ENCODE measurements at places on chromosomes 3 and 15.

- DNase-seq, result no peak
Measured at GRCh38 chr3:36677331-36678007, 86.9 kb downstream of the DCLK3 start.

GRCh38 chr3:187049462-187050101 is 89.7 kb downstream of the RPL39L start:
- DNase-seq, result no peak

- DNase-seq, result peak; percentile 20
Measured at GRCh38 chr3:109803274-109803673, 465.9 kb upstream of the DPPA4 start.

DNA sequence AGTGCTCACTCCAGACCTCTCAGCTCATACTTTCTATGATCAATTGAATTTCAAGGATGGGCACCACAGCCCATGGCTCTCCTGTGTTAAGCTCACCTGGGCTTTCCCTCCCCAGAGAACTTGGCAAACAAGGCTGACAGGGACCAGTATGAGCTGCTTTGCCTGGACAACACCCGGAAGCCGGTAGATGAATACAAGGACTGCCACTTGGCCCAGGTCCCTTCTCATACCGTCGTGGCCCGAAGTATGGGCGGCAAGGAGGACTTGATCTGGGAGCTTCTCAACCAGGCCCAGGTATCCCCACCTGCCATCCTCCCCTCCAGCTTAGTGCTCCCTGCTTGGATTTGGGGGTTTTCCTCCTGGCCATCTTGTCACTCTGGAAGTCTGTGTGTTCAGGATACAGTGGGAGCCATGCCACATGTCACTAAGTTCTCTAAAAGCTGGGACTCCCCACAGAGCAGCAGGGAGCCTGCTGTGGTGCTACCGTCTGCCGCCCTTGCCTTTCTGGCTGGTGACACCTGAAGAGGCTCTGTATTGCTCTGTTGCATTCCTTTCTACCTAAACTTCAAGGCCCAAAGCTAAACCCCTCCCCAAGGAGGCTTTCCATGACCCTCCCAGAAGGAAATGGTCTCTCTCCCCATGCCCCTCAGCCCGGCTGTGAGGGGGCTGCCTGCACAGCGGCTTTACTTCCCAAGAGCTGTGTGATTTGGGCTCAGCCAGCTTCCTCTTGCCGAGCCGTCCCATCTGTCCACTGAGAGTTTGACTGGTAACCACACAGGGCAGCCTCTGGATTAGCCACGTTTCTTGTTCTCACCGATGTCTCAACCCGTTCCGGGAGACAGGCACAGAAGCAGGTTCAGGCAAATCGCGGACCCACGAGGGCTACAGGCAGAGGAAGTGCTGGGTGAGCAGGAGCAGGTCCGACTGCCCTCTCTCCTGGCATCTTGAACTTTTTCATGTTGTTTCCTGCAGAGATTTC is 10.8 kb downstream of the TF start:
- no peak for DNase-seq

GRCh38 chr3:73072634-73073033 is 11.2 kb downstream of the EBLN2 start:
- DNase-seq, result no peak

DNA sequence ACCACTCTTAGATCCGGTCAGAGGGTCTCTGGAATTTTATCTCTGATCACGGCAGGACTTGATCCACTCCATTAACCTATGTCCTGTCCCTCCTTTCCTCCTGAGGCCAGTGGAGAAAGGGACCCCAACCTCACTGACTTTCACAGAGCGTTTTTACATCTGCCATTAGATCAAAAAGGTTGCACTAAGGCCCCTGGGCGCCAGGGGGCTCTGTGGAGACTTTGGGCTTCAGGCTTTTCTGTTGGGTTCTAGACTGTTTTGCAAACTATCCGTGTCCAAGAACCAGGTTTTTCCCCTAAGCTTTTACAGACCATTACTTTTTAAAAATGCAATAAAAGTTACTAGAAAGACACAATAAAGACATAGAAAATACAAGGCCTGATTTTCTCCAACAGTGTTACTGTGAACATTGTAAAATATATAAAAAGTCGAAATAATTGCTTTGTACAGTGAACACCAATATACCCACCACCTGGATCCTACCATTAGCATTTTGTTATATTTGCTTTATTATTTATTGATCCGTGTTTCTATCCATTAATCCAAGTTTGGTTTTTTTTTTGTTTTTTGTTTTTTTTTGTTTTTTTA is 159.7 kb downstream of the POLR2M start:
- DNase-seq, result peak; percentile 67

GRCh38 chr3:193771653-193772421 is 178.8 kb downstream of the OPA1 start:
- no peak for DNase-seq

DNA sequence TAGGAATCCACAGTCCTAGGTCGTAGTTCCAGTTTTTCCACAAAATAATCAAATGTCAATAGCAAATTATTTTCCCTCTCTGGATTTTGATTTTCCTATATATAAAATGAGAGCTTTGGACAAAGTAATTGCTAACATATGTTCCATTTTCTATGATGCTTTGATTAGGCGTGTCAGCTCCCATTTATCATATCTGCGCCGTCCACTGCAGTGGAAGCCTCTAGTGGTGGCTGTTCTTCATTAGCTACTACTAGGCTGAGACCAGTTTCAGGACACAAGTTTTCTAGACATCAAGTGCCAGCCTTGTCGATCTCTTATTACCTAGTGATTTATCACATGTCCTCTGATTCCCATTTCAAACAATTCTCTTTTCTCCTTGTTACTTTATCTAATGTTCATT is 271.5 kb downstream of the TUSC7 start:
- DNase-seq, result no peak

GRCh38 chr3:25749031-25749581 is 34.1 kb downstream of the NGLY1 start:
- no peak for DNase-seq

DNA sequence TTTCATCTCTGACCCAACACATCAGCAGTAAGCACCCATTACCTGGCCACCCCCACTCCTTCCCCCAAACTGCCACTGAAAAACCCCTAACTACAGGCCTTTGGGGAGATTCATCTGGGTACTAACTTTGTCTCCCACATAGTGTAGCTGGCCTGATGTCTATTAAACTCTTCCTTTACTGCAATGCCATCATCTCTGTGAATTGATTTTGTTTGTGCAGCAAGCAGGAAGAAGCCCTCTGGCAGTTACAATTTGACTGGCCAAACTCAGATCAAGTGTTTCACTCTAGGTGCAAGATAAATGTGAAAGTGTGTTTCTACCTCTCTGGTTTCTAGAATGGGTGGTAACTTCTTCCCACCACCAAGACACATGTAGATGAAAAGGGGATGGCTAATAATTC is 26.7 kb upstream of the OR5K4 start:
- no peak for DNase-seq

DNA sequence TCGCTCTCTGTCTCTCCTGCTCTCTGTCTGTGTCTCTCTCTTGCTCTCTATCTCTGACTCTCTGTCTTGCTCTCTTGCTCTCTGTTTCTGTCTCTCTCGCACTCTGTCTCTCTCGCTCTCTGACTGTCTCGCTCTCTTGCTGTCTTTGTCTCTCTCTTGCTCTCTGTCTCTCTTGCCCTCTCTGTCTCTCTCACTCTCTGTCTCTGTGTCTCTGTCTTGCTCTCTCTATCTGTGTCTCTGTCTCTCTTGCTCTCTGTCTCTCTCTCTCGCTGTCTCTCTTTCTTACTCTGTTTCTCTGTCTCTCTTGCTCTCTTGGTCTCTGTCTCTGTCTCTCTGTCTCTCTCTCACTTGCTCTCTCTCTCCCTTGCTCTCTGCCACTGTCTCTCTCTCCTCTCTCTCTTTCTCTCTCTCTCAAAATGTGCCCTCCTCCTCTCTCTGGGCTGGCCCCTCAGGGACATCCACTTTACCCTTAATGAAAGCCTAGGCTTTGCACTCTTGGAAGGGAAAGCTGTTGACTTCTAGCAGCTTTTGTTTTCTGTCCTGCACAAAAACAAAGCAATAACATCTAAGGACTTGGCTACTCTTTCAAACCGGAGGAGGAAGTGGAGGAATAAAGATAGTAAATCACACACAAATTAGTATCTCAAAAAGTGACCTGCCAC is 73.9 kb upstream of the NR2E3 start:
- no peak for DNase-seq

GRCh38 chr3:12782172-12782815 is 14.2 kb upstream of the CAND2 start:
- peak; percentile 47 for DNase-seq

- DNase-seq, result no peak
Measured at GRCh38 chr3:139480585-139480984, 4.3 kb upstream of the RBP2 start.

DNA sequence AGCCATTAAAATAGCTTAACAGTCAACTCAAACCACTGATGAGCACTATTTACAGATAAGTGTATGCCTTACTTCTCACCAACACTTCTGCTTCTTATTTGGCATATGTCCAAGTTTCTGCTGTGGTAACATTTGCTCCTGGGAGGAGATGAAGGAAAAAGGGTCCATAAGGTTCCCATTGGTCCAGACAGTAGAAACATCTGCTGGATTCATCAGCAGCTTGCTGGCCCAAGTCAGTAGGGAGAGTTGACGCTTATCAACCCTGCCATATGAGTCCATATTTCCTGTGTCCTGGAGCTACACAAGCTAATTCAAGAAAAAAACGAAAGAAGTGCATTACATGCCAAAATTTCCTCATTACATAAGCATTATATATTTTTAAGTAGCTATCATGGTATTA is 824.5 kb downstream of the CADM2 start:
- DNase-seq, result no peak

DNA sequence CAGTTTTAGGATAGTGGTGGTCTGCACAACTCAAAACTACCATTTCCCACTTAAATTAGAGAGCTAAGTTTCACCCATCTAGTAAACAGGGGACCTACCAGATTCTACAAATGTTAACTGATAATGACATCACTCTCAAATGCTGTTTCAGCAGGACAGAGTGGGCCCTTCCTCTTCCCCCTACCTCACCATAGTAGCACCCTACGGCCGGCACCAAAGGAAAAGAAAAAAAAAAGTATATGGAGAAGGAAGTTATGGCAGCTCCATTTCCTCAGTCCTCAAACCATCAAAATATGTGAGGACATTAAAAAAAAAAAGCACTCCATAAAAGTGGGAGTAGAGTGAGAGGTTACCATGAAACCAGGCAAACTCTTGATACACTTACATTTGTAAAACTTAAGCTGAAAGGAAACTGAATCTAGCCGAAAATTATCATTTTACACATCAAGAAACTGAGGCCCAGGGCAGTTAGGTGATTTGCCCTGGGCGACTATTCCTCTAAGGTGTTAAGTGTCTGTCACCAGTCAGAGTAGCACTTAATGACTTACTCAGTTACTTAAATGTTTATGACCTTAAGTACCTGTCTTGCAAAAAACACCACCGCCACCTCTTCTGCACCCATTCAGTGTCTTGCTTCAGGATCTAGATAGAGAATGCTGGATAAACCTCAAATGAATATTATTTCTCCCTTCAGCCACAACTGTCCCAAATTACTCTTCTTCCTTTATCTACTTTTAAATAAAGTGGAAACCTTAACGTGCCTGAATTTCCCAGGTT is 2.7 kb downstream of the MSL2 start:
- DNase-seq, result no peak

GRCh38 chr15:59406446-59406845 is 31.5 kb upstream of the FAM81A start:
- no peak for DNase-seq

GRCh38 chr3:16026753-16027152 is 147.7 kb upstream of the GALNT15 start:
- DNase-seq, result no peak

GRCh38 chr3:39533226-39533625 is 65.7 kb downstream of the MOBP start:
- no peak for DNase-seq

- DNase-seq, result no peak
Measured at GRCh38 chr3:40313975-40314860, 4.7 kb downstream of the EIF1B start.

- DNase-seq, result no peak
Measured at GRCh38 chr3:31252216-31253185, 280.2 kb upstream of the STT3B start.

DNA sequence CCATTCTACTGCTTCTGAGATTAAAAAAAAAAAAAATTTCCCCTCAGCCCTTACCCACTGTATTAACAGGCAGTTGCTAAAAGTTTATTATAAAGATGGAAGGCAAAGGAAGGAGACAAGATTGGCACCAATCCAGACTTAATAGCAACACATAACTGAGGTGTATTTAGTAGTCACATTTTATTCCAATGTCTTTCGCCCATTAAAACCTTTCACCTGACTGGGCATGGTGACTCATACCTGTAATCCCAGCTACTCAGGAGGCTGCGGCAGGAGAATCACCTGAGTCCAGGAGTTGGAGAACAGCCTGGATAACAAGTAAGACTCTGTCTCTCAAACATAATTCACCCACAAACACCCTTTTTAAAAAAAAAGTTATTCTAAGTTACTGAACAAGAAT is 4.4 kb downstream of the ACAP2 start:
- no peak for DNase-seq

GRCh38 chr15:77122576-77122975 is 51.7 kb upstream of the TSPAN3 start:
- no peak for DNase-seq

DNA sequence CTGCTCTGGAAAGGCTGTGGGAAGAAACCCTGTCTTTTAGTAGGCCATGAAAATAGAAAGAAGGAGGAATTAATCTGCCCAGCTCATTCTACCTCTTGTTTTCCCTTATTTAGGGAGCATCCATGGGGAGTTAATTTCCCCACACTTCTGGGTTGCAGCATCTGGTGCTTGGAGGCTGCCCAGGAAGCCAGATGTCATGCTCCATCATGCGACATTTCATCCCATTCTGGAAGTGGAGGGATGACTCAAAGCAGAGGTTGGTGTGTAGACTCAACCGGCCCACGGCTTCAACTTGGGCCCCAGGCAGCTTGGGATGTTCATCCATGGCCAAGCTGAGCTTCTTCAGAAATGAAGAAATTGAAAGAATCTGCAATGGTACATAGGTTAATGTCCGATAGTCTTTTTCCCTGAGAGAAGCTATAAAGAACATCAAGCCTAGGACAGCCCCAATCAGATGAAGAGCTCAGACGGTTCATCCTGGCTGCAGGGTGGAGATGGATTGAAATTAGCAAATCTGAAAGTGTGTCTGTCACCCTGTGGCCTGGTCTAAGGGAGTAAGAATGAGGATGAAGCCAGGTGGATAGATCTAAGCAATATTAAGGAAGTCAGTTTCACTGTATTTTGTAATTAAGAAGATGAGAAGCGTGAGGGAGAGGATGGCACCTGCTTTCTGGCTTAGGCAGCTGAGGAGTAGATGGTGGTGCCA is 24.5 kb upstream of the PROK2 start:
- DNase-seq, result no peak

DNA sequence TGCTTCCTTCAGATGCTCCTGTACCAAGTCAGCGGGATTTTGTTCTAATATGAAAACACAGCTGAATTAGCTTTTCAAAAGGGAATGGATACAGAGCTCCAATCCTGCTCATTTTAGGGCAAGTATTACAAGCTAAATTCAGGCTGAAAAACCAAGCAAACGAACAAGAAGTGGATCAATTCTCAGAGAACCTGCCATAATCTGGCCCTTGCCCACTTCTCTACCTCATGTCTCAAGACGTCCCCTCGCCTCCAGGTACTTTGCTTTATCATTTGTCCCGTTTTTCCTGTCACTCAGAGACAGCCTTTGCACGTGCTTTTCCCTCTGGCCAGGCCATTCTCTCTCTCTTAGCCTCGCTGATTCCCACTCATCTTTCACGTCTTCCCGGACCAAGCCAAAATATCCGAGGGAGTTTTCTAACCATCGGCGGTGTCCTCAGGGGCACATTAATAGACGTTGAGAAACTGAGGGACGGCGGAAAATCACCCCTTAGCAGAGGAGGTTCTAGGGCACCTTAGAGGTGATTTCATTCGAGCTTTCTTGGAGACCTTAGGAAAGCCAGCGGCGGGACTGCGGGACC is 654 bp downstream of the SUSD5 start:
- no peak for DNase-seq
